Stimulated activated CD4-positive, alpha-beta T cell treated with anti-CD3 and anti-CD28 coated beads, Interleukin-1b, Interleukin-23, amount 100 ng/mL, for 1 hour (primary cell): ENCODE measurements at places on chromosomes 6 and 20.

DNA sequence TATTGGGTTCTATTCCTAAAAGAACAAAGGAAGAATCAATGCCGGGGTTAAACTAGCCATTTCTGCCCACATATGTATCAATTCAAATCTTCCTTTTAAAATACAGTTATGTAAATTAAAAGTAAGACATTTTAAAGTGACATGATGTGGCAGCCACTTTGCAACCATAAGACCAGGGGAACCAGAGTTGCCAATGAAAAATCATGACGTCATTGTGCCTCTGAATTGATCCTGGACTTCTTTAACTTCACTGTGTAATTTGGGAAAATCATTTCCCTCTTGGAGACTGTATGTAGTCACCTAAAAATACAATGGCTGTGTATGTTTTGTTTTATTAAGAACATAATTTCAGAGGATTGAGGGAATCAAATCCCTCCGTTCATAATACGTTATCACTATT, 42.2 kb downstream of the SLC13A3 start:
- no peak for DNase-seq

- no peak for DNase-seq
Observed at GRCh38 chr20:58054780-58055373, 173.6 kb downstream of the ANKRD60 start.

DNA sequence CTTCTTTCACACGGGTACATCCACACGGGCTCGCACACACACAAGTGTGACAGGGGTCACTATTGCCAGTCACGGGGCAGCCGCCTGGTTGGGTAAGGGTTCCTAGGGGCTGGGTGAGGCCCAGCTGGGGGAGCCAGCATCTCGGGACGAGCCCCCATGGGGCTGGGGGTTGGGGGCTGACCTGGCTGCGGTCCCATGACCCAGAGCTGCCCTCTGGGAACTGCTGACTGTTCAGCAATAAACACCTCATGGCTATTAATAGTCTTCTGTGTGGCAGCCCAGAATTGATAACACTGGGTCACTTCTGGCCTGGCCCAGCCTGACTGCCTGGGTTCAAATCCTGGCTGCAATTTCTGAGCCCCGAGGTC, 23.8 kb downstream of the VEGFA start:
- DNase-seq, result no peak

GRCh38 chr20:50224531-50225255, 34.1 kb downstream of the CEBPB start:
- no peak for DNase-seq
